Aortic smooth muscle cell (primary cell): ENCODE measurements at places on chromosomes 12 and 14. TPM values are rescaled to one million over a fixed set of nuclear protein-coding genes. Genes with fewer than 3 reads are reported as not detected.

The TULP3 gene
- total RNA-seq: 18.3 and 21.5 TPM in 2 replicates

The IL23A gene
- 0.12 TPM in 1 of 2 replicates, not detected in the other for total RNA-seq

The GLT8D2 gene
- 51.8 and 82.5 TPM in 2 replicates for total RNA-seq

The ATG101 gene
- total RNA-seq: 81.6 and 124 TPM in 2 replicates

The GSG1 gene
- 0.06 TPM in 1 of 2 replicates, not detected in the other for total RNA-seq

The B4GALNT1 gene
- total RNA-seq: 1.5 and 2.6 TPM in 2 replicates
